Ovary (tissue), 10 donors: ENCODE measurements at places on chromosomes 5 and 9. TPM values are rescaled to one million over a fixed set of nuclear protein-coding genes. Genes with fewer than 3 reads are reported as not detected.

GRCh38 chr9:87080512-87081264, 133.4 kb upstream of the GAS1 start:
- DNase-seq: no peak

DNA sequence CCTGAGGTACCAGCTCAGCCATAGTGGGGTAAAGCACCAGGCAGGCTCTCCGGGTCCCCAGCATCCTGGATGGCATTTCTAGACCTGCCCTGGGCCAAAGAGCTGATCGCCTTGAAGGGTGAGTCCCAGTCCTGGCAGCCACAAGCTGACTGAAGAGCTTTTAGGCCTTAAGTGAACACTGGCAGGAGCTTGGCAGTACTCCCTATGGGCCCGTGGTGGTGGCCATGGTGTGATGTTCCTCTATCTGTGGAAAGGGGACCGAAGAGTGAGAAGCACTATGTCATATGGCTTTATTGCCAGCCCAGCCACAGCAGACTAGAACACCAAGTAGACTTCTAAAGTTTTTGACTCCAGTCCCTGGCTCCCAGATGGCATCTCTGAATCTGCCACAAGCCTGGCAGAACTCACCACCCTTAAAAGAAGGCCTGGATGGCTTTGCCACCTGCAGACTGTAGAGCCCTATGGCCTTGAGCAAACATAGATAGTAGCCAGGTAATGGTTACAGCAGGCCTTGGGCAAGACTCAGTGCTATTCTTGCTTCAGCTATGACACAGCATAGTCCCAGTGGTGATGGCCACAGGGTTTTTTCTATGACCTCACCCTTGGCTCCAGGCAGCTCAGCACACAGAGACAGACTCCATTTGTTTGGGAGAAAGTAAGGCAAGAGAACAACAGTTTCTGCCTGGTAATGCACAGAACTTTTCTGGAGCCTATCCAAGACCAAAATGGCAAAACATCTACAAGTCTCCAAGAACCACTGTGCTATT, 801.5 kb upstream of the DMAC1 start:
- DNase-seq: no peak

GRCh38 chr5:98334946-98335345, 438.5 kb upstream of the RGMB start:
- no peak for DNase-seq

GRCh38 chr5:65137631-65138030, 344.1 kb downstream of the ADAMTS6 start:
- DNase-seq: no peak

GRCh38 chr5:154397652-154398406, 48.0 kb upstream of the SAP30L start:
- DNase-seq: no peak

DNA sequence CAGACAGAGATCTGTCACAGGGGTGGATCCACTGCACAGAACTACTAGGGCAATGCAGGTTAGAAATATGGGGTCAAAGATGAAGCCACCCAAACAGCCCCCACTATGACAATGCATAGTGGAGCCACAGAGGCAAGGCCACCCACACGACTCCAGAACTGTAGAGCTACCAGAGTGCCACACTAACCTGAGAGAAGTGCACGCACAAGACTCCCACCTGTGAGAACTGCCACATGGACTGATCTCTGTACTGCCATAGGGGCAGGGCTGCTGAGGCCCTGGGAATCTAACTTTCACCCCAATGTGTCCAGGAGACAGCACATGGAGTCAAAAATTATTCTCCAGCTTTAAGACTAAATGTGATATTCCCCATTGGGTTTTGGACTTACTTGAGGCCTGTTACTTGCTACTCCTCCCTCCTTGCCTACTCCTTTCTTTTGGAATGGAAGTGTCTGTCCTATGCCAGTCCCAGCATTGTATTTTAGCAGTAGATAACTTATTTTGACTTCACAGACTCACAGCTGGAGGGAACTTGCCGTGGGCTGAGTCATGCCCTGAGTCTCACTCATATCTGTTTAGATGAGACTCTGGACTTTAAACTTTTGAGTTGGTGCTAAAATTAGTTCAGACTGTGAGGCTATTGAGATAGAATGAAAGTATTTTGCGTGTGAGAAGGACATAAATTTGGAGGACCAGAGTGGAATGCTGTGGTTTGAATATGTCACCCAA, 853.3 kb downstream of the MAT2B start:
- DNase-seq: no peak

DNA sequence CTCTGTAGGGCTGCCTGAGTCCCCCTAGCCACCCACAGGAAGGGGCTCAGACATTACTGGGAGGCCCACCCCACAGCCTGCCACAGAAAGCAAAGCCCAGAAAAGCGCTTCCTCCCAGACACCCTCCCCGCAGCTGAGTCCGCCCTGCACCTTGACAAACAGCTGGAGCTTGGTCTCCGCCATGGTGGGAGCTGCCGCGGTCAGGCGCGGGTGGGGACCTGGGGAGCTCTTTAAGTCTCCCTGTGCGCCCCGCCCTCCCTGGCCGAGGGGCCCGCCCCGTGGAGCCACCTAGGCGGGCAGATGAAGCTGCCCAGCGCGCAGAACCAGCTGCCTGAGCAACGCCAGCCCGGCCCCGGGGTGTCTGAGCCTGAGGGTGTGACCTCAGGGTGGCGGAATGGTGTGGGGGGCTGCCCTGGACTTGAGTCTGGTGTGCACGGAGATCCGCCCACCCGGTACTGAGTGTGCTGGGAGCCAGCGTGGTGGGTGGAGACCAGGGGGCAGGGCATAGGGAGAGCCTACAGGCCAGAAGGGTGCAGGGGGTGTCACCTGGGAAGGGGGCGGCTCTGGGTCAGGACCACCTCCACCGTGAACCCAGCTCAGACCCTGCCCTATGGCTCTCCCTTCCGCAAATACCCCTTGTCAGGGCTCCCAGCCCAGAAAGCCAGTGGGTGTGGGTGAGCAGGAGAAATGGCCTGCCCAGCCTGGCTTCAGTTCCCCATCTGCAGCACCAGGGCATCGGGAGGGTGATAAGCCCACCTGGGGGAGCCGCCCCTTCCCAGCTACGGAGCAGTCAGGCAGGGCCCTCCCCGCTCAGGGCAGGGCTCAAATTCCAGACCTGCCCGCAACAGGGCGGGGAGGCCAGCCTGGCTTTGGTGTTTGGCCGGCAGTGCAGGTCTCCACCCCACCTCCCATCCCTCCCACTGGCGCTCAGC, at the start of gene CLIC3:
TSS of gene CLIC3 (minus strand) at position 208 of the 932 bp plus-strand sequence. CDS start at position 183, 25 bp downstream.
- no peak for DNase-seq

DNA sequence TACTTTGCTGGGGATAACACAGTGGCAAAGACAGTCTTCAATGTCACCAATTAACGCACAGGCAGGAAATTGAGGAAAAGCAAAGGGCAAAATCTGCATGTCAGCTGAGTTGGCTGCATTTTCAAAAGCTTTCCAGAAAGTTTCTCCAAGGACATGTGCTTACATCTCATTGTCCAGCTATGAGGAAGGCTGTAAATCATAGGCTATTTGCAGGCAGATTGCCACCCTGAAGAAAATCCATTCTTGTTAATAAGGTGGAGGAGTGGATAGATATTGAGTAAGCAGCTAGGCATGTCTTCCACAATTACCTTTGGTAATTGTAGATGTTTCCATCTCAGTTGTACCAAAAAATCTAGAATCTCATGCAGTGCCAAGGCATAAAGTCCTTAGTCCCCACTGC, 278.0 kb upstream of the NUDT12 start:
- DNase-seq: no peak

DNA sequence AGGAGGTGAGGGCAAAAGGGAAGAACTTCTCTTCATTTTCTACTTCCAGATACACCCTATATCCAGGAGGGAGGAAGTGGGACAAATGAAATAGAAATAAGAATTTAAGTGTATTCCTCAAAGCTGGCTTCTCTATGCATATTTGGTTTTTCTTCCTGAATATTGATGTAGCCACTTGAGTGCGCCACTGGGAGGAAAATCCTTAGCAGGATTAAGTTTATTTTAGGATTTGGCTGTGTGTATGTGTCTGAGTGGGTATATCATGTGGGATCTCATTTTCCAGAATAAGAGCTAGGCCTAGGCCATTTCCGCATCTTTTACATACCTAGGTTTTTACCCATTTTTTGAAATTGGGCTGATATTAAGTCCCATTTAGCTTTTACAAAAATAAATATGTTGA, 42.5 kb downstream of the MAP1B start:
- no peak for DNase-seq

GRCh38 chr9:118568704-118569103, 800.5 kb downstream of the BRINP1 start:
- no peak for DNase-seq

DNA sequence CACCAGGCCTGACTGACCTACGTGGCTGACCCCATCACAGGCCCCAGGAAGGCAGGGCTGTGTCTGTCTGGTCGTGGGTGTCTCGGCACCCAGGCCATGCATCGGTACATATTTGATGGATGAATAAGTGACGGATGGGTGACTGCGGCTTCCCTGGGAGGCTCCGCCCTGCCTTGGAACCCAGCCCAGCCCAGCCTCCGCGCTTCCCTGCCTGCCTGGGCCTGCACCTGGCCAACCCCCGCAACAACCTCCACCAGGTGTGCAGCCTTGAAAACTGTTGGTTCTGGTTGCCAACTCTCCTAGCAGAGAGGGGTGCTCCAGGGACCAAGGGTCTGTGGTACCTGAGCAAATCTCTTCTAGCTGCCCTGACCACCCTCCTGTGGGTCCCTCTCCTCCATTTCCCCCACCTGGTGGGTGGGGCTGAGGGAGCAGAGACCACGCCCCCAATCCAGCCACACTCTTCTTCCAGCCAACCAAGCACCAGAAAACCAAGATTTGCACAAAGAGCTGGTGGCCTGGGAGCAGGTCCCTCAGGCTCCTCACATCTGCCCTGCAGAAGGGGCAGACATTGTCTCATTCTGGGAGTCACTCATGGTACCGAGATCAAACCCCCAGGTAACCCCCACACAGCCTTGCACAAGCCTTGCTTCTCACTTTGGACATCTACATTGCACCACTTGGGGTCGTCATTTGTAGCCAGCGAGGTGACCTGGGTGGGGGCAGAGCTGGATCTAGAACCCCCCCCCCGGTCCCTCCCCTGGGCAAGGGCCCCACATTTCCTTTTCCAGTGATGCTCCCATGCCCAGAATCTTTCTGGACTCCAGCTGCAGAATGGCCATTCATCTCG, 100.6 kb upstream of the IER5L start:
- peak; percentile 15 for DNase-seq

DNA sequence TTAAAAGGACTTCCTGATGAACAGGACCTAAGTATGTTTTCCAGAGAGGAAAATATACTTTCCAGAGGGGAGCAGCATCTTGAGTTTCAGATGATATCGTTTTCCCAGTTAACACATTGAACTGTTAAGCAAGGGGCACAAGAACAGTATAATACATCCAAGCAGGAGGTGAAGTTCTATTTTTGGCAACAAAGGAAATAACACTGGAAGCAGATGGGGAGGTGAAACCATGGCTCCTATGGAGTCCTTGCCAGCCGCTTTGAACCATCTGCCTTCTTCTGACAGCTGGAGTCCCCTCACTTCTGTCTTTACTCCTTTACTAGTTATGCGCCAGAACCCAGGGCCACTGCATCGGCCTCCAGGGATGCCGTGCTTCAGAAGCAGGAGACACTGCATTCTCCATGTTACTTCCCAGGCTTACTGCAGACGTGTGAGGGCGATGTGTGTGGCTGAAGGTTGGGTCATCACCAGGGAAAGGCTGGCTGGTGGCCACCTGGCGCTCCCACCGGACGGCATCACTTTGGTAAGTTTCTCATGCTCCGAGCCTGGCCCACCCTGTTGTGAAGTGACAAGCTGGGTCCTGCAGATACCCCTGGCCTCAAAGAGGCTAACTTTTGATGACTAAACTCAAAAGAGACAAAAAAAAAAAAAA, 77.8 kb downstream of the TTLL11 start:
- DNase-seq: no peak

DNA sequence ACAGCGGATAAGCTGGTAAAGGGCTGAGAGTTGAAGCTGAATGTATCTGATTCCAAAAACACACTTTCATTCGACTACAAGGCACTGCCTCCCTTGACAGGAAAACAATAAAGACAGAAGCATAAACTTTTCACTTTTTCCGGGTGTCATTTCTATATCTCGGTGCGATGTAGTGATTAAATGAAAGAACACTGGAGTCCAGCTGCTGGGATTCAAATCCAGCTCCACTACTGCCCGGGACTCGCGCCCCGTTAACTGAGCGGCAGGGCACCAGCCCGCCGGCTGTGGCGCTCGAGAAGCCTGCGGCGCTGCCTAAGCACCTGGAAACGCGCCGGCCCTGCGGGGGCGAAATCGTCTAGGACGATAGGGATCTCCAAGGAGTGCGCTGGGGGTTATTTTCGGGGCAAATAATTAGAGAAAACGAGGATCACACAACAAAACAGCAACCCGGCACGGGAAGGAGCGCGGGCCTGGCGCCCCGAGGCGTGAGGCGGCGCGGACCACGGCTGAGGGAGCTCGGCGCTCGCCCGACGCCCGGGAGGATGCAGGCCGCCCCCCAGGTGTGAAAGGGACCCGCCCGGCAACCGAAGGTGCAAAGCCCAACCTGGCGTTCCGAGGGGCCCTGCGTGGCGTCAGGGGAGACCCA, 837 bp downstream of the UIMC1 start:
- peak; percentile 66 for DNase-seq

GRCh38 chr5:149445739-149446369, 66.8 kb upstream of the IL17B start:
- DNase-seq: peak; percentile 61

GRCh38 chr9:88106492-88106891, 31.8 kb downstream of the SPATA31C2 start:
- DNase-seq: no peak

DNA sequence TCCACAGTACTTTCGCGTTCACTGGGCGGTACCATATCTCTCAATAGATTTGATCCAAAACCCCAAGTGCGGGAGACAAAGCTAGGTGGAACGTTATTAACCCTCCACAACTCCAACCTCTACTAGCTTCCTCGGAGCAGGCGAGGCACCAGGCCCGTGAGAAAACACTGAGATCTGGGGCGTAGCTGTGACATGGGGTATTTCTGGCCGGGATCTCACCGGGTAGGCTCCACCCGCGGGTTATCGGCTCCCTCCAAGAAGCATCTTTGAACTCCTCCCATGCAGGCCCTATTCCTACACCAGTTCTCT, 350 bp upstream of the SLC25A46 start:
- no peak for DNase-seq

- peak; percentile 14 for DNase-seq
Observed at GRCh38 chr9:134585746-134586706, 55.6 kb upstream of the COL5A1 start.

The ADRB2 gene
- 0.41 TPM for polyA plus RNA-seq

The PHF24 gene
- polyA plus RNA-seq: 0.42 TPM

The RELL2 gene
- not detected for polyA plus RNA-seq

The LHX3 gene
- polyA plus RNA-seq: not detected

The CAPSL gene
- polyA plus RNA-seq: not detected

The TRIM52 gene
- 15.3 TPM for polyA plus RNA-seq

The STRBP gene
- polyA plus RNA-seq: 7.2 TPM

The ANKRD31 gene
- polyA plus RNA-seq: 0.11 TPM

The SHOC1 gene
- 0.02 TPM for polyA plus RNA-seq
